ENCODE measurements at places on chromosomes 4 and X. TPM values are rescaled to one million over a fixed set of nuclear protein-coding genes. Genes with fewer than 3 reads are reported as not detected.

The BEX5 gene
- 5.4 TPM for total RNA-seq

The NLGN4X gene
- total RNA-seq: not detected

The FHIP1A gene
- total RNA-seq: 0.22 TPM

DNA sequence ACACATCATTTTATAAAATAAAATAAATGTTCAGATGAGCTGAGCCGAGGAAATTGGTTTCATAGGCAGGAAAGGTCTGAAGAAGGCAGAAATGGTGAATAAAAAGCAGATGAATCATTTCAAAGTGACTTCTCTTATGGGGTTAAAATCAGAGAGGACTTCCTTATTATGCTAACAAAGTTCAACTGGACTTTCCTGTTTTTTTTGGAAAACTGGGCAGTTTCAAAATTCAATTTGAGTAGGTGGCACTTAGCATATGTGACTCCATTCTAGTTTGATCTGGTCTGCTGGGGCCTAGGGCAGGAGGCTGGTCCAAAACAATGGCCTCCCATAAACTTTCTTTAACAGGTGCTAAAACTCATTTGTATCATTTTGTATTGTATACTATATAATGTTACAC lies 1794.9 kb upstream of the TENM3 start:
- no peak for DNase-seq

- no peak for DNase-seq
Measured at GRCh38 chrX:154030715-154031305, 11.1 kb upstream of the IRAK1 start.

GRCh38 chr4:98905839-98906238 lies 23.1 kb downstream of the EIF4E start:
- DNase-seq: no peak

- DNase-seq: no peak
Measured at GRCh38 chrX:131778269-131779218, 234.7 kb downstream of the OR13H1 start.

- DNase-seq: no peak
Measured at GRCh38 chr4:3655963-3656362, 110.2 kb upstream of the ADRA2C start.

The F8A1 gene
- 63.7 TPM for total RNA-seq

The HOPX gene
- total RNA-seq: 93.2 TPM

GRCh38 chr4:63049726-63050125 lies 1359.5 kb downstream of the TECRL start:
- DNase-seq: no peak

DNA sequence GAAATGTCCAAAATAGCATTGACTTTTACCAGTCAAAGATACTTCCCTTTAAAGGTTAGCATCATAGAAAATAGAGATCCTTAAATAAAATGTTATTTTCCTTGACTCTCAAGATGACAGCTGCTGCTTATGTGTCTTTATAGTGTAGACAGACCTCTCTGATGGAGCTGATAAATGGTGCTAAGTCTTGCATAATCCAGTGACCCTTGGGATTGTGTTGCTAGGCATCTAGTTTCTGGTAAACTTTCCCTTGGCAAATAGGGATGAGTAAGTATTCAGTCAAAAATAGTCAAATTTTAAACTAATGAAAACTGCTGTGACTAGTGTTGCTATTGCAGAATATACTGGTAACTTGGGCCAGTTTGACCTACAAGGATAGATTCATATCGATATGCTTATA lies 53.6 kb downstream of the MBNL3 start:
- DNase-seq: no peak

The TADA2B gene
- 15.3 TPM for total RNA-seq

DNA sequence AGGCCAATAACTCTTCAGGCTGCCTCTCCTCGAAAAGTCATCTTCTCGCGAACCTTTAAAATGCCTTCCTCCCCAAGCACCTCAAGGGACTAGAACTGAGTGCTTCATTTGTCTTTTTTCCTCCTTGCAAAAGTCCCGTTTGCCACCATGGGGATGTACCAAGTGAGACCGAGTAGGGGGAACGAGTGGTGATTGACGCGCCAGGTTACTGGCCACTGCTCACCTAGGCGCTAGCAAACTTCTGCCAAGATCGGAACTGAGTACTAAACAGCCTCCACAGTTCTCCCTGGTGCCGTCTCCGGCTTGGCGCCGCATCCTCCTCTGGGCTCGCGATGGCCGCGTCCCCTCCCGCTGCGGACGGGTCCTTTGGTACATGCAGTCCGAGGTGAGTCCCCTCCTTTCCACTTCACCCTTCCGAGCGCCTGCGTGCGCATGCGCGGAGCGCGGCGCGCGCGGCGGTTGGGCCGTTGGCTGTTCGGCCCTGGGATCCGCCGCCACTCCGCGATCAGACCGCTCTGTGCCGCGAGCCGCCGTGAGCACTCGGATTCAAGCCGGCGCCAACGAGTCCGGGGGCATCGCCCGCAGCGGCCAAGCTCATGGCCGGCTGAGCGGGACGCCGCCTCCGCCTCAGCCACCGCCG lies at the start of gene CDK16:
Gene CDK16, plus strand, starts transcription at position 402 of the 640 bp plus-strand sequence. CDS start 4,877 bp downstream, outside the sequence.
- peak; percentile 78 for DNase-seq

The C4orf54 gene
- not detected for total RNA-seq

DNA sequence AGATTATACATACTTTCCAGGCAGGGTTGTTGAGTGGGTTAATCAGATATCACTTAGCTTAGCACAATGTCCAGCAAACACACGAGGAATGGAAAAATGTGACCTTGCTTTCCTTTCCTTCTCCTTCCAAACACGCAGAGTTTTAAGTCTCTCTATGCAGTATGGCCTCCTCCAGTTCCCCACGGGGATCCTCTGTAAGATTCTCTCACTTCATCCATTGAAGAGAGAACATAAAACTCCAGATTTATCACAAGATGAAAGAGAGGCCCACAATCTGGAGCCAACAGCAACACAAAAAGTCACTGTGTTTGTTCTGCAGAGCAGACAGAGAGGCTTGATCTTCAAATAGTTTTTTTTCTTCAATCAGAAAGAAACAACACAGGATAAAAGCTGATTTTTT lies 336.8 kb upstream of the CLNK start:
- DNase-seq: no peak

- peak; percentile 38 for DNase-seq
Measured at GRCh38 chrX:63746278-63746677, 38.7 kb downstream of the ARHGEF9 start.

DNA sequence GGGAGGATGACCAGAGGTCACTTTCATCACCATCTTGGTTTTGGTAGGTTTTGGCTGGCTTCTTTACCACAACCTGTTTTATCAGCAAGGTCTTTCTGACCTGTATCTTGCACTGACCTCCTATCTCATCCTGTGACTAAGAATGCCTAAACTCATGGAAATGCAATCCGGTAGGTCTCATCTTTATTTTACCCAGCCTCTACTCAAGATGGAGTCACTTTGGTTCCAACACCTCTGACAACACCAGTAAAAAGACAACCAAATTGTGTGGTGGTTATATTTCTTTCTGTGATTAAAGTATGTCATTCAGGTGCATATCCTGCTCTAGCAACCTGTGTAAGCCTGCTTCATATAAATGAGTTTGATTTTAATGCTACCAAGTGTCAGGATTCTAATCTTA lies 636.7 kb downstream of the PCDH7 start:
- DNase-seq: no peak

DNA sequence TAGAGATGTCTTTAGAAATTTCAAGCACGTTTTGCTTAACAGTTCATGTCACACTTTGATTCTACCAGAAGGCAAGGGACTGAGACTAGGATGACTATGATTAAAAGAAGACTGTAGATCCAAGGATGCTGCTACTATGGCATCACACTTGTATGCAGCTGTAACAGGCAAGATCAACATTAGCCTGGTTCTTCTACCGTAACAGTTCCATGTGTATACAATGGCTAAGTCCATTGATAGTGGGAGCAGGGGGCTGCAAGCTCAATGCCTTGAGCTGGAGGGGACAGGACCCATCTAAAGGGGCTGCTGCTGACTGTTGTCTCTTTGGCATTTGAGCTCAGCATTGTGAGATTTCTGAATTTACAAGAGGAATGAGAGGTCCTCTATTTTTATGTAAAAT lies 212.0 kb downstream of the APBB2 start:
- DNase-seq: no peak

The FGF5 gene
- total RNA-seq: not detected

The STK32B gene
- not detected for total RNA-seq

- peak; percentile 43 for DNase-seq
Measured at GRCh38 chr4:36551697-36552214, 270.3 kb downstream of the DTHD1 start.

GRCh38 chrX:29555465-29556091 lies 659.8 kb upstream of the MAGEB2 start:
- DNase-seq: no peak

The ARSJ gene
- total RNA-seq: not detected

GRCh38 chrX:17738737-17739535 lies 1.6 kb downstream of the SCML1 start:
- no peak for DNase-seq

- no peak for DNase-seq
Measured at GRCh38 chr4:7361280-7361895, 73.3 kb downstream of the PSAPL1 start.

- DNase-seq: peak; percentile 0
Measured at GRCh38 chr4:33060674-33061542, 2340.7 kb downstream of the PCDH7 start.

DNA sequence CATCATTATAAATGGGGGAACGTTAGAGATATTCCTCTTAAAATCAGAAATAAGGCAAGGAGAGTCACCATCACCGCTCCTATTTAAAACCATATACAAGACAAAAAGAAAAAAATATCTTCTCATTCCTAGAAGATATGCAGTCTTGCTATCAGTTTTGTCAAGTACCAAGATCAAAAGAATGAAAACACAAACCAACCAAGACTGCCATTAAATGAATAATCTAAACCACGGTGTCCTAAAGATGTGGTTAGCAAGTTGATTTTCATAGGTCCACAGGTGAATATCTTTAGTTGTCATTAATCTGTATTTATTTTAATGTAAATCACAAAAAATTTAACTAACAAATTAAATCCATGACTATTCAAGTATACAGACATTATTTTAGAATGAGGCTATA lies 39.3 kb downstream of the SCFD2 start:
- no peak for DNase-seq

DNA sequence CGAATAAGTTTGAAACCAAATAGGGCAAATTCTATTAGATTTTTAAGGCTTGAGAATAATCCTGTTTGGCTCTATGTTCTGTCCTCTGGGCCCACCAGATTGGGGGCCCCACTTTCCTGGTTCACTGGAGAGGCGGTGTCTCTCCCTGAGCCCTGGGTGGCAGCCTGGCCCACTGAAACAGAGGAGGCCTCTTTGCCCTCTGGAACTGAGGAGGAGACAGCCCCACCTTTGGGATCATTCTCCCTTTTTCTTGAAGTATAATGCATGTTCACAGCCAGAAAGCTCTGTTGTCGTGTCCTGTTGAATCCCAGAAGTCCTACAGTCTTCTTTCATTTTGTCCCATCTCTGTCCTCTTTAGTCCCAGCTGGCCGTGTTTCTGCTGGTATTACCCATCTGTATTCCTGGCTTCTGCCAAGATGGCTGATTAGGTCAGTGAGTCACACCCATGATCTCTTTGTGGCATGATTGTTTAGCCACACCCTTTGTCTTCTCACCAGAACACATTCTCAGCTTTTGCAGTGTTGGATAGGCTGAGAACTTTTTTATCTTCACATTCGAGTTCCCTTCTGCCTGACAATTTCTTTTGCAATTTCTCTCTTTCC lies 8.1 kb upstream of the TBC1D25 start:
- DNase-seq: peak; percentile 17

The COL4A6 gene
- total RNA-seq: not detected

- DNase-seq: no peak
Measured at GRCh38 chr4:83240379-83240875, 44.2 kb downstream of the COQ2 start.

GRCh38 chrX:40148385-40149285 lies 50.9 kb upstream of the BCOR start:
- DNase-seq: no peak

DNA sequence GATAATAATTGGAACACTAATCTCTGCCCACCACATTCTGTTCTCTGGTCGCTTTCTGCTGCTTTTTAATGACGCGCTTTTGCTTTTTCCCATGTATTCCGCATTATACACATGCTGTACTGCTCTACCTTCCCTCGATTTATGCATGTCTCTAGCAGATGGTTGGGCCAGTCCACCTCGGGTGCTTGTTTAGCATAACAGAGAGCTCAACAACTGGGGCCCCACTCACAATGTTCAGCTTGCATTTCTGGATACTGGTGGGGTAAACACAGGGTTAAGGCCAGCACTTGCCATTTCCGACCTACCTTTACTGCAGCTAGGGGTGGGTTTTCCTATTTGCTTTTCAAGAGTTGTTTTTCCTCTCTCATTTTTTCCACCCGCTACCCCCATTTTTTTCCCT lies 255.8 kb downstream of the SOX3 start:
- no peak for DNase-seq

DNA sequence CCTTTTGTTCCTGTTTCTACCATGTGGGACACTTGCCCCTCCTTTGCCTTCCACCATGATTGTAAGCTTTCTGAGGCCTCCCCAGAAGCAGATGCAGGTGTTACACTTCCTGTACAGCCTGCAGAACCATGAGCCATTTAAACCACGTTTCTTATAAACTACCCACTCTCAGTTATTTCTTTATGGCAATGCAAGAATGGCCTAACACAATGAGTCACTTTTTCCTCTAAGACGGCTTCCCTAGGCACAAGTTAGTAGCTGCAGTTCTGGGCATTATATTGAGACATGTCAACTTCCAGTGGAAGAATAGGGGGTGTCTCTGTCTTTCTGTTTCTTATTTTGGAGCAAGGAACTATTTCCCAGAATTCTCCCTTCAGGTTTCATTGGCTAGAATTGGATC lies 32.9 kb upstream of the DIPK2B start:
- no peak for DNase-seq

DNA sequence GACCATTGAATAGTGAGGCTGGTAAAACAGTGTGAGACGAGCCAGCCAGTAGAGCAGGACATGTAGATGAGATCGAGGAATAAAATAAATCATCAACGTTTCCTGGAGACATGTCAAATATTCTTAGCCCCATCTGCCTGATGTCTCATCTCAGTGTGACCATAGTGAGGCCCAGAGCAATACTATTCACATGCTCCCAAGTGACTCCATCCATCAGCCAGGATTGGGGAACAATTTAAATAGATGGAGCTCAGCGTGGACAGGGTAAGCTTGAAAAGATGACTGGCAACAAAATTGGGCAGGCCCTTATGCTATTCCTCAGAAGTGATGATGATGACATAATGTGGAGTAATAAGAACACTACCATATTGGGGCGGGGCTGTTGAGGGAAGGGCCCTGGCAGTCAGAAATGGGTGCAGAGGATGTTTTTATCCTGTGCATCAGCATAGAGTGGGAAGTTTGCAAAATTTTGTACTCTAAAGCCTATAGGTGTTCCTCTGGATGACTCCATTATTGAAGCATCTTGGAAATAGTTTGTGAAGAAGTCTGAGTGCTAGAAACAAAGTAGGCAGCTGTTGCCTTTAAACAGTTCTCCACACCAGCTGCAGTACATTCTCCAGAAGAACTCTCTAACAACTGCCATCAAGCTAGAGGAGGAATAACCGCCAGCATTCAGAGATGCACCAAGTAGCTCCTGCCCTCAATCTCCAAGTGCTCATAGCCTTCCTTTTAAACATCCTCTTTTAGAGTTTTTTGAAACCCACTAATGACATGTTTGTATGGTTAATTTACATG lies 333.0 kb downstream of the DCHS2 start:
- no peak for DNase-seq

- no peak for DNase-seq
Measured at GRCh38 chrX:137926090-137926489, 360.2 kb downstream of the ZIC3 start.

Data from activated T-cell treated with anti-CD3 and anti-CD28 coated beads, Interleukin-2, amount 50 U/mL, for 72 hours (primary cell).